ENCODE measurements at places on chromosomes 7 and 10.
A peak's percentile ranks its signal among the peaks of the same experiment; 100 is the strongest.

DNA sequence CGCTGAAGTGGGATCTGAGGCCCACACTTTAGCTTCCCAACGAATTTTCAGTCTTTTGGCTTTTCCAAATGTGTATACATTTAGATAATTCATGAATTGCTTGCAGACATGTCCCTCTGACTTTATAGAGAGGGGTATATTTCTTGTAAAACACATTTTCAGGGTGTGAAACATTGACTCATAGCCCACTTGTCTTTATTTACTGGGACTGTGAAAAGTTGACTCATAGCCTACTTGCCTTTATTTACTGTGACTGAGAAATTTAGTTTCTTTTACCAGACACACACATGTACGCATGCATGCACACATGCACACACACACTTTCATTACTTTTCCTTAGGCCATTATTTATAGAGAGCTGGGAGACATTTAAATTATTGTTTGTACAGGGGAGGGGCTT is 79.1 kb downstream of the VTI1A start:
- ATAC-seq = no peak

GRCh38 chr7:77897004-77897547 is 98.5 kb downstream of the PHTF2 start:
- no peak for ATAC-seq

GRCh38 chr7:130667593-130668257 is 823 bp downstream of the COPG2 start:
- ATAC-seq = no peak

DNA sequence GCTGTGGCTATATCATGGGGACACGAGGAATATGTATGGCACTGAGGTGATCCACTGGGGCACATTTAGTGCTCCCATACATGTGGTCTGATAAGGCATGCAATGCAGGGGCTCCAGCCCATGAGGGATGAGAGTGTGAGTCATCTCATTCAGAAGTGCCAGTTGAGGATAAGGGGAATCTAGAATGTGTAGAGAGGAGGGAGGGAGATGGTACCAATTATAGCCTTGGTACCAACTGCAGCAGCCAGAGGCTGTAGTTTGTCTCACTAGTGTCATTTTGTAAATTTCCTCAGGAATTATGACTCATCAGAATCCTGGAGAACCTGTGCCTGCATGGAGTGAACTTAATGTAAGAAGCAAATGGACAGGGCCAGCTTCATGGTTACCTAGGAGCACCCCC is 46.2 kb downstream of the LAMB4 start:
- ATAC-seq = no peak

DNA sequence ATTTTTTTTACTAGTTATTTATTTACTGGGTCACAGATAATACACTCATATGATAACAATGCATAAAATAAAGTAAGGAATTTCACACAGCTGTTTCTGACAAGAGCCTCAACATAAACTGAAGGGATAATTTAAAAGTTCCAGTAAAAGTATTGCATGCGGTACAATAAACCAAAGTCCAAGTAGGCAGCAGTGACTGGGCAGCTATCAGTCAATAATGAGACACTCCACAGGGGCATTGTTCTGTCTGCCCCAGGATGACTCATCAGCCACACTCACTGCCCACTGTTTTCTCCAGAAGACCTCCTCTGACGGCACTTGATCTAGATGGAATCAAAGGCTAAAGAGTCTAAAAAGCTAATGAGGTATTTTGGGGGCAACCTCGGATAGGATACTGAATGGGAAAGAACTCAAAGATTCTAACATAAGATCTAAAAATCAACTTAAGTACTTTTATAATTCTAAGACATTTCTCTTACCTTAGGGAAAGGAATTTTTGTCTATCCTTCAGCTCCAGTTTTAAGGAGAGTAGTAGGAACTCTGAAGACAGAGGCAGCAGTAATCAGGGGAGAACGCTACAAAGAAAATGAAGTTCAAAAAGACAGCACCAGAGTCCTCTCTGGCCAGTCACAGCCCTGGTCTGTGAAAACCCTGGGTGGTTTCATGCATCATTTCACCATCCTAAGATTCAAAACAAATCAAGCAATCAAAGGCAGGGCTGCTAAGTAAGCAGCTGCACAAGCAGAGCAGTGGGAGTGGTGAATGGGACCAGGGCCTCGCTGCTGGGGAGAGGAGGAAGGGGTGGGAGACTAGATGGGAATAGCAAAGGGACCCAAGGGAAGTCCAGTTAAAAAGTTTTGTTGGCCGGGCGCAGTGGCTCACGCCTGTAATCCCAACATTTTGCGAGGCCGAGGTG is 175.1 kb downstream of the AVL9 start:
- ATAC-seq = no peak

DNA sequence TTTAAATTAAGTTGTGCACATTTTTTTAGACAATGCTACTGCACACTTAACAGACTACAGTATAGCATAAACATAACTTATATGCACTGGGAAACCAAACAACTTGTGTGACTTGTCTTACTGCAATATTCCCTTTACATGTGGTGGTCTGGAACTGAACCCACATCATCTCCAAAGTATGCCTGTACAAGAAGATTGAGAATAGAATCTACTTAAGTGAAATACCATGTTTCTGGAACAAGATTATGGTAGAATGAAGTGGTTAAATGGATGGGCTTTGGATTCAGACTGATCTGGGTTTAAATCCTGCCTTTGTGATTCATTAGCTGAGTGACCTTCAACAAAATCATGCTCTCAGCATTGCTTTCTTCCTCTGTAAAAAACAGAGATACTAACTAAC is 30.7 kb downstream of the CUL2 start:
- no peak for ATAC-seq

GRCh38 chr7:19705663-19706062 is 3.2 kb downstream of the POLR1F start:
- no peak for ATAC-seq

- ATAC-seq = no peak
These were observed 427.4 kb upstream of the MGMT start for GRCh38 chr10:129039406-129040370.

DNA sequence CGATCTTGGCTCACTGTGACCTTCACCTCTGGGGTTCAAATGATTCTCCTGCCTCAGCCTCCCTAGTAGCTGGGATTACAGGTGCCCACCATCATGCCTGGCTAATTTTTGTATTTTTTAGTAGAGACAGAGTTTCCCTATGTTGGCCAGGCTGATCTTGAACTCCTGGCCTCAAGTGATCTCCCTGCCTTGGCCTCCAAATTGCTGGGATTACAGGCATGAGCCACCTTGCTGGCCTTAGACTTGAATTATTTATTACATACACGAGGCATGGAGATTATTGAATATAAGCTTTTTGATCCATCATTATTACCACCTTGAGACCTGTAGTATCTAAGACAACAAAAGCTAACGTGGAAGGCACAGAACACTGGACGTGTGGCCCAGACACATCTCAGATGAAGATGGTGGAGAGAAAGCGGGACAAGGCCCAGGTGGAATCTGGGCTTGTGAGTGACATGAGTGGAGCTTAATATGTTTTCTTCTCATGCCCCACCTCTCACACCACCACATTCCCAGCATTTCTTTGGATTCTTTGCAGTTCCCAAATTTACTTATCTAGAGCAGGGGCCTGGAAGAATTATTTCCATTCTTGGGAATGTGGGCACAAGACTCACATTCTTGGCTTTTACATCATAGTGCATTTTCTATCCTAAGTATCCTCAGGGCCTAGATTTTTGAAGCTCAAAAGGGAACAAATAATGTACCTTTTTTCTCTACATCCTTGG is 76.6 kb downstream of the SUGCT start:
- no peak for ATAC-seq

DNA sequence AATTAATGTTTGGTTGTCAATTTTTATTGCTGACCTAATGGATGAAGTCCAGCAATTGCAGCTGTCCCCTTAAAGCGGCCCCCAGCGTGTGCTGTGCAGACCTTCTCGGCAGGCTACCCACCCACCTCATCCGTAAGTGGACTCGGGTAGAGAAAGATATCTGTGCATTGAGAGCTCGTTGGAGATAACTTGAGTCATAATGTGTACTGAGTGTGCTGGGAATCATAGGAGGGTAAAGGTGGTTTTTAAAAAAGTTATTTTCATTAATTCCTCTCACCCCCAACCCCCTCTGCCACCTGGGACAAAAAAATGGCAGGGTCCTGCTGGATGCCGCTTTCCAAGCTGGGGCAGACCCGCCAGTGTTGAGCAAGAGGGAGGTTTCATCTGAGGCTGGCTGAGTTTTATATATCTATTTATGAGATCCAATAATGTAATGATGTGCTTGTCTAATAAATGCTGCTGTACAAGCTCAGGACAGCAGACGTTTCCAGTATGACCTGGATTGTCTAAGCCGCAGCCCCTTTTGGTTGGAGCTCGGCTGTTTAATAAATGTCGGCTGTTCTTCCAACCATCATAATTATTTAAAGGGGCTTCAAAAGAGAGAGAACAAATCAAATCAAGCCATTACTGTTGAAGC is 119.1 kb downstream of the NKX6-2 start:
- no peak for ATAC-seq

DNA sequence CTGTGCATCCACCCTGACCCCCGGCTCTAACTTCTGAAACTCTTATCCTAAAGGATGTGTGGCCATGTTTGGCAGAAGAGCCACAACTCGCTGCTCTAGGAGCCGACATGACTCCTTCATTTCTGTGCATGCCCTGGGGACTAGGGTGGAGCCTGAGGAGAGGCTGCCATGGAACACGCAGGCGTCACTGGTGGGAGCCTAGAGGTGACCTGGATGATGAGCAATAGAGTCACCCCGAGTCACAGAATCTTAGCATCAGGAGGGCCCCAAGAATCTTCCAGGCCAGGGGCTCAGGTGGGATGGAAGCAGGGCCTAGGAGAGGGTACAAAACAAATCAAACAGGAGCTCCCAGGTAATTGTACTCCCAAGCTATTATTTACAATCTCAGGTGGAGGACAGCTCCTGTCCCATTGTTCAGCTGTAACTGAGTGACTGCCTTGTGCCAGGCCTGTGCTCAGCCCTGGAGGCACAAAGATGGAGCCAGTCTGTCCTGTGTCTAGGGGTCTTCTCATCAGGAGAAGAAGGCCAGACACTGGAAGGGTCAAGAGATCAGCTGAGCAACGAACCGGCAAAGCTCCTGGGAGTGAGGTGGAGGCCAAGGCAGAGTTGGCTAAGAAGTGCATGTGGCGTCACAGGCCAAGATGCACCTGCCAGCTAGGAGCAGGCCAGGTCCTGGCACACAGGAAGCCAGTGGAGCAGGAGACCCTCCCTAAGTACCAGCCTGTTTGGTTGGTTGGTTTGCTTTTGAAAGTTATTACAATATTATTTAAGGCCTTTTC is 5.8 kb upstream of the ZNF22 start:
- ATAC-seq = peak; percentile 68

GRCh38 chr7:32217341-32218153 is 147.3 kb upstream of the PDE1C start:
- no peak for ATAC-seq

DNA sequence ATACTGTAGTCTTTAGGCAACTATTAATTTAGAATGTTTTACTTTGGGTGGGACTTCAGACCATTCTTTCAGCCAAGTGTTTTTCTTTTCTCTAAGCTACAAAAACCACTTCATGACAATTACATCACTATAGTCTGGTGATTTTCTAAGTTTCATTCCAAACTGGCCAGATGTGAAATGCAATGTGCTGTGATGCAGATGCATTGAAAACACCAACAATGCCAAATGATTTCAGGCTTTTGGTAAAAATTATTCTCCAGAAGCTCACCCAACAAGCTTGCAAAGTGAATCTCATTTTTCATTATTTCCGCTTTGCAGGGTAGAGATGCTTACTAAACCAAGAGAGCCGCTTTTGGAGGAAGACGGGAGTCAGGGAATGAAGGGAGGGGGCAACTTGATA is 118.4 kb upstream of the ANK3 start:
- no peak for ATAC-seq

DNA sequence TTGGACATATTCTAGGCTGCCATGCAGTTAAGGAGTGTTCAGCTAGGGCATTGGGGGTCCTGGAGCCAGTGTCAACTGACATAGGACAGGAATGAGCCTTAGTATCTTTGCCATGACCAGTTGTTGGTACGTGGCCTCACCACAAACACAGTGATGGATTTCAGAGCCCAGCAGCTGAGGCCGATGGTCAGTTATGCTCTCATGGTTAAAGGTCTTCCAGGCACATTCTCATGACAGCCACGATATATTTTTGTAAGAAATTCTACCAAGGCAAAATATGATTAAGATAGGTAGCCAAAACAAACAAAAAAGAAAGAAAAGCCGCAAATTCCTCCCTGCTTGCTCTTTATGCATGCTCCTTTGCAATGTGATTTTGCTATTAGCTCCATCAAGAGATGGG is 47.8 kb downstream of the CDHR3 start:
- ATAC-seq = no peak

All from esophagus mucosa (tissue), 1 donor.